ENCODE measurements at places on chromosomes 12 and 14.

- no peak for DNase-seq
Observed at GRCh38 chr14:90573385-90574105, 176.7 kb downstream of the CALM1 start.

GRCh38 chr14:31592631-31593030 lies 31.4 kb downstream of the NUBPL start:
- no peak for DNase-seq

DNA sequence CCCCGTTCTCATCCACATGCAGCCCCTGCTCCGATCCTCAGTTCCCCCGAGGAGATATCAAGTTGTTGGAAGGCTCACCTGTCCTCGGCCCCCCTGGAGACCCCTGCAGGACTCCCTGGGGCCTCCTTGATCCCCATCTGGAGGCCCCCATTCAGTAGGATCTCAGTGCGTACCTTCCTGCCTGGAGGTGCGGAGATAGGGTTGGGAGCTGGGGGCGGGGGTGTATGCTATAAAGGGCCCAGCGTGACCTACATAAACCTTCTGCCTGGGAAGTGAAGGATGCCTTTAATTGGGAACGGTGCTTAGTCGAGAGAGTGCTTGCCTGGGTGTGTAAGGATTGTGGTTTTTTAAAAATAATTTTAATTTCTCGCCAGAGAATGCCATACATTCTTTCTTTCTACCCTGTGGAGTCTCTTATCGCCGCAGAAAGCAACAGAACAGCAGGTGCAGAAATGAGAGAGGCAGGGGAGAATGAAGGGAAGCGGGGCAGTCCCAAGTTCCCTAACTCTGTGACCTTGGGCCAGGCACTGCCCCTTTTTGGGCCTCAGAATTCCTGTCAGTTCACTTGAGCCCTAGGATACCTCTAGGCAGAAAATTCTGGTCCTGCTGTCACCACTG lies 153.7 kb downstream of the TSPAN9 start:
- no peak for DNase-seq

GRCh38 chr12:50404307-50404706 lies 3.6 kb downstream of the LARP4 start:
- no peak for DNase-seq

- DNase-seq, result no peak
Observed at GRCh38 chr12:2548081-2548480, 246.7 kb upstream of the FKBP4 start.

DNA sequence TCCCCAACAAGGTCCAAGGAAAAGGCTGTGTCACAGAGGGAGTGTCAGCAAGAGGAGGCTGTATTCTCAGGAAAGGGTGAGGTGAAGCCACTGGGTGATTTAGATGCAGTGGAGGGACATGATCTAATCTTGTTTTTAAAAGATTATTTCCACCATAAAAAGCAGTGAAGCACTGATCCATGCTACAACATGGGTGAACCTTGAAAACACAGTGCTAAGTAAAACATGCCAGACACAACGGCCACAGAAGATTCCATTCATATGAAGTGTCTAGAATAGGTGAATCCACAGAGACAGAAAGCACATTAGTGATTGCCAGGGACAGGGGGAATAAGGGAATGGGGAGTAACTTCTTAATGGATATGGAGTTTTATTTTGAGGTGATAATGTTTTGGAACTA lies 12.8 kb downstream of the RITA1 start:
- DNase-seq, result no peak

- DNase-seq, result no peak
Observed at GRCh38 chr12:42791399-42791798, 201.9 kb upstream of the PRICKLE1 start.

GRCh38 chr12:122841544-122842321 lies 6.5 kb downstream of the HIP1R start:
- no peak for DNase-seq

Data from stimulated activated CD4-positive, alpha-beta T cell treated with anti-CD3 and anti-CD28 coated beads, TNF-alpha, amount 100 ng/mL, for 24 hours (primary cell).